ENCODE measurements at places on chromosomes 7 and 10. TPM values are rescaled to one million over a fixed set of nuclear protein-coding genes. Genes with fewer than 3 reads are reported as not detected.

The GPR26 gene
- total RNA-seq: not detected

The GNGT1 gene
- not detected for total RNA-seq

The RADIL gene
- total RNA-seq: 0.78 TPM

The FAM131B gene
- total RNA-seq: 3.9 TPM

The SPDYE3 gene
- total RNA-seq: not detected

The FEZF1 gene
- not detected for total RNA-seq

The CALN1 gene
- total RNA-seq: not detected

The NOS3 gene
- total RNA-seq: 4.5 TPM

Data from epithelial cell of alveolus of lung (primary cell).